Activated B cell treated with CpG ODN at 0.5 μM for 24 hours (primary cell): ENCODE measurements at places on chromosomes 1 and 21. TPM values are rescaled to one million over a fixed set of nuclear protein-coding genes. Genes with fewer than 3 reads are reported as not detected.

- peaks cover 26% of the 10 kb centered on the region for H3K4me1 ChIP-seq
- H3K27me3 ChIP-seq = no peaks in the 10 kb centered on the region
- H3K4me3 ChIP-seq = peak overlapping the region; percentile 77
These were observed 62.7 kb downstream of the PLPP3 start for GRCh38 chr1:56516539-56517252.

DNA sequence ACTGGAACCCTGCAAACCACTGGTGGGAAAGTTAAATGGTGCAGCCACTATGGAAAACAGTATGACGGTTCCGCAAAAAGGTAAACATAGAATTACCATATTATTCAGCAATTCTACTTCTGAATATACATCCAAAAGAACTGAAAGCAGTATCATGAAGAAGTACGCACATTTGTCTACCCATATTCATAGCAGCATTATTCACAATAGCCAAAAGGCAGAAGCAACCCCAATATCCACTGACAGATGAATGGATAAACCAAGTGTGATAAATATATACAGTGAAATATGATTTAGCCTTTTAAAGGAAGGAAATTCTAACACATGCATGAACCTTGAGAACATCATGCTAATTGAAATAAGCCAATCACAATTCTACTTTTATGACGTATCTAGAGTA, 39.6 kb downstream of the DAB1 start:
- no peaks in the 10 kb centered on the region for H3K4me1 ChIP-seq
- no peak overlapping the region for H3K4me3 ChIP-seq
- no peak for DNase-seq
- no peaks in the 10 kb centered on the region for H3K36me3 ChIP-seq
- H3K27me3 ChIP-seq = peaks cover 2% of the 10 kb centered on the region
- no peak overlapping the region for H3K27ac ChIP-seq

Gene SLAMF8
- 0.27 TPM in 2 replicates for total RNA-seq

Gene USP25
- total RNA-seq = 37.2 and 38.3 TPM in 2 replicates

GRCh38 chr1:97674517-97674916, 246.3 kb downstream of the DPYD start:
- no peak for DNase-seq
- H3K27ac ChIP-seq = no peak overlapping the region
- H3K36me3 ChIP-seq = peaks cover 6% of the 10 kb centered on the region
- H3K4me3 ChIP-seq = no peak overlapping the region

Gene SIM2
- total RNA-seq = not detected in 2 replicates

DNA sequence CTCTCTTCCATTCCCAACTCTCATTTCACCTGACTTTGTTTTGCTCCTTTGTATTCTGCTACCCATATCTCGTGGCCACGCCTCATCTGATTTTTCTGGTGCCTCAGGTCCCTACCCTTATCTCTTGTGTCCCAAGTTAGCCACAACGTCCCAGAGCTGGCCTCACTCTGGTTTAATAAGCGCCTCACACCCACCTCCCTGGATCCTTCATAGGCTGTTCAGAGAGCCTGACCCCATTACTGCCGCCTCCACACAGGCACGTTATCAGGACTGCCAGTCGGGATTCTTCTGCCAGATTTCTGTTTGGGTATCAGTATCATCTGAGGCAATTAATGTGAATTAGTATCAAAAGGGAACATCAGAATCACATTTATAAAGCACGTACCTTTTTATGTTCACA, 34.7 kb upstream of the TMEM125 start:
- no peaks in the 10 kb centered on the region for H3K27me3 ChIP-seq
- H3K4me3 ChIP-seq = no peak overlapping the region
- H3K4me1 ChIP-seq = peaks cover 27% of the 10 kb centered on the region
- no peak for DNase-seq
- no peak overlapping the region for H3K27ac ChIP-seq
